ENCODE measurements at places on chromosomes 7 and 10. TPM values are rescaled to one million over a fixed set of nuclear protein-coding genes. Genes with fewer than 3 reads are reported as not detected.

Gene GLI3
- total RNA-seq: 0.02 TPM

Gene SPAG6
- total RNA-seq: 0.96 TPM

Gene FRMPD2
- not detected for total RNA-seq

Gene EPHB6
- 7.8 TPM for total RNA-seq

Gene IL15RA
- total RNA-seq: 31.2 TPM

Gene ITGA8
- not detected for total RNA-seq

Gene PTCD1
- total RNA-seq: 10.0 TPM

Gene TFPI2
- total RNA-seq: not detected

Gene MKX
- total RNA-seq: 0.17 TPM

Gene HOXA13
- total RNA-seq: not detected

Gene CBX3
- 199 TPM for total RNA-seq

Gene CAMK2B
- total RNA-seq: 0.27 TPM

Gene MRPS24
- total RNA-seq: 74.4 TPM

Gene EFCAB10
- total RNA-seq: not detected

Gene EEPD1
- 18.5 TPM for total RNA-seq

Gene CCDC3
- total RNA-seq: 0.15 TPM

Gene EVX1
- not detected for total RNA-seq

Gene RPP30
- 50.5 TPM for total RNA-seq

Gene AGAP5
- total RNA-seq: 10.6 TPM

Gene CYP3A7
- total RNA-seq: not detected

Gene ASB4
- total RNA-seq: not detected

Gene GNAT3
- total RNA-seq: not detected

Gene TIMM23B
- 23.5 TPM for total RNA-seq

Gene MYOZ1
- not detected for total RNA-seq

Gene PTN
- total RNA-seq: not detected

Gene JMJD1C
- 61.4 TPM for total RNA-seq

Measured in T-helper 1 cell treated with Interleukin-12 subunit alpha and Interleukin-12 subunit beta and Interleukin-4 antibody, amounts not matched to agents 30 ng/mL and 1 ng/mL, for 36 hours (primary cell).